ENCODE measurements at places on chromosomes 2 and 18.

- no peak for DNase-seq
Measured at GRCh38 chr2:144379851-144380311, 140.0 kb downstream of the ZEB2 start.

- no peak for DNase-seq
Measured at GRCh38 chr2:153536115-153536514, 57.6 kb upstream of the RPRM start.

DNA sequence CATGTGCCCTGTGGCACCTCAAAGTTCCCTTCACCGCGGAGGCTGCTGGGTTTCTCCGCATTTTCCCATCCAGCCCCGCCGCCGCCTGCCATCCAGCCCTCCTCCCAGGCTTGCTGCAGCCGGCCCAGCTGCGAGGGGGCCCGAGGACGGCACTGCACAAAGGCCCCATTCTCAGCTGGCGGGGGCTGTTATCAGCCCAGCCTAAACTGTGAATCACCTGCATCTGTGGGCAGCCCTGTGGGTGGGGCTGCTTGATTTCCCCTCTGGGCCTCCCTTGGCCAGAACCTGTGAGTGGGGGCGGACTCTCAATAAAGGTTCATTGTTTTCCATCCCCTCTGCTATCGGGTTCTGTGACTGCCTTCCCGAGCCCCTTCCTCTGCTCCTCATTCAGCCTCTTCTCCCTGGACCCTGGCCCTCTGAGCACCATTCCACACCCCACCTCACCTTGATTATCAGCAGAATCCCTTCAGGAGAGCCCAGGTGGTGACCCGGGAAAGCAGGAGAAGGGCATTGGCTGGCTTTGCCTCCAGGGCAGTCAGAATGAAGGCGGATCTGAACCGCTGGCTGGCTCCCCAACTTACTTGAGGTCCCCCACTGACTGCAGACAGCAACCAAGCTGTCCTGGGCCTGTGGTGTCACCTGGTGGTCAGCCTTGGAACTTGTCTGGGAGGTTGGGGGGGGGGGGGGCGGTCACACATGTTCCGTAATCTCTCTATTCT lies 204.5 kb downstream of the ZFP36L2 start:
- DNase-seq = no peak

- peak; percentile 36 for DNase-seq
Measured at GRCh38 chr18:68438983-68439382, 275.9 kb downstream of the TMX3 start.

DNA sequence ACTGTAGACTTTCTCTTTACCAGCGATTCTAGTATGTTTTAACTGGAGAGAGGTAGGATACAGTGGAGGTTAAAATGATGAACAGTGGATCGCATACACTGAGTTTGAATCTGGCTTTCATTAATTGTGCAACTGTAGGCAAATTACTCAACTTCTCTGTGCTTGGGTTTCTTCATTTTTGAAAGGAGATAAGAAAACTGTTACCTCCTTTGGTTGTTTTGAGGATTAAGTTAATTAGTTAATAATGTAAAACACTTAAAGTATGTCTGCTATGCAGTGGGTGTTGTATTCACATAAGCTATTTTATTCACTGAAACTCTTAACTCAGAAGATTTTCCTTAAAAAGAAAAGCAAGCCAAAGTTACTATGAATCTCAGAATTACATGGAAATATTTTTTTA lies 111.8 kb upstream of the CYP20A1 start:
- DNase-seq = no peak

DNA sequence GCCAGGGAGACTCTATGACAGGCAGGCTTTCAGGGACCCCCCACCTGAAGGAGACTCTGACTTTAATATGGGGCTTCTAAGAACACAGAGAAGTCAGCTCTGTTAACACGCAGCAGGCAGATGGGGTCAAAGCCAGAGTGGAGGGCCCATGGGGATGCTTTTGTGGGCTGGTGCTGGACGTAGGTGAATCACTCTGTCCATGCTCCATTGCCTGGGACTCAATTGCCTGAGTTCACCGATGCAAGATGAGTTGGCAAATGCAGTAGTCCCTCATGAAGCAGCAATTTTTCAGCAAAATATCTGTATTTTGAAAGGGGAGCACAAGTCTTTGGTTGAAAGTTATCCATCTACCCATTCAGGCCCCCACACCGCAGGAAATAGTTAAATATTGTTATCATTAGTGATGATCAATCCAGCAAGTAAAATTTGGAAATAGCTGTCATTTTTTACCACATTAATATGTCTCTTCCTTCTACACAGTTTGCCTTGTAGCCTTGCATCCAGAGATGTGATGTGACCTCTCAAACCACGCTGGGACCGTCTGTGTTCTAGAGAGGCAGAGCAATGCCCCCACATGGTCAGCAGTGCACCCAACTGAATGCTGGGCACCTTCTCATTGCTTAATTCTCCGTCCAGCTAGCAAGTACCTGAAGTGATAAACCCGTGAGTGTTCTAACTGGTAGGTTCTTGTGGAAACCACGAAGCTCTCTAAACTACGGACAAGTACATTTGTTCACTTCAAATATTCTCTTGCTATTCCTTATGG lies 34.8 kb upstream of the FAM110C start:
- DNase-seq = no peak

DNA sequence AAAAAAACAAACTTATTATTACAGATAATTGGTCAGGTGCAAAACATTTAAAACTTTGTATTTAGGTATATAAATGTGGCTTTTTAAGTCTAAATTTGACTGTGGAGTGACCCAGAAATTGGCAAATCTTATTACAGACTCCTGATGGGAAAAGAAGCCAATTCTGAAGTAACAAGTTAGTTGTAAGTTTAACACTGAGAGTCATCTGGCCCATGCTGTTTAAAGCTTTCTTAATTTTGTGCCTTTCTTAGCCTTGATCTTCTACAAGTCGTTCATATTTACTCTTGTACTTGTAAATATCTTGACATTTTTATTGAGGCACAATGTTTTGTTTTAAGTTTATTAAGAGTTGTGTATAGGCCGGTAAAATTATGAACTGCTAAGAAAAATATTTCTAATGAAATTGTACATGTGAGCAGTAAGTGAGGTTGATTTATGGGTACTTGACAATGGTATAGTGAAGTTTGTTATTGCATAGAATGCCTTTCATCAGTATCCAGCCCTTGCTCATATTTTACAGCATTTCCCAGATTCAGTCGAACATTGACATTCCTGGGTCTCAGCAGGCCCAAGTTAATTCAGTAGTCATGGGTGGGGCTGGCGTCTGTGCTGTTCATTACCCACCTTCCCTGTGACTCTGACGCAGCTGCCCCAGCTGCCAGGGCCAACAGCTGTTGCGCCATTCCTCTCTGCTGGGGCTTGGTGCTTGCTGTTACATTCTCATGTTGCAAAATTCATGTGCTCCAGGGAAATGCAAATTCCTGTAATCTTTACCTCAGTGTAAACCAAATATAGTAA lies 121.4 kb downstream of the ZNF236 start:
- DNase-seq = no peak

GRCh38 chr2:149090706-149091105 lies 52.2 kb downstream of the LYPD6B start:
- no peak for DNase-seq

GRCh38 chr2:132403146-132403545 lies 13.5 kb upstream of the GPR39 start:
- no peak for DNase-seq
